ENCODE measurements at places on chromosomes 12 and 14. TPM values are rescaled to one million over a fixed set of nuclear protein-coding genes. Genes with fewer than 3 reads are reported as not detected.

KLHDC2 gene
- 41.2 TPM for total RNA-seq

MYO1H gene
- not detected for total RNA-seq

PKP2 gene
- 6.1 TPM for total RNA-seq

KRT80 gene
- 4.7 TPM for total RNA-seq

RERG gene
- 0.14 TPM for total RNA-seq

RPL41 gene
- total RNA-seq, result 3,847 TPM

GRCh38 chr12:77696183-77696582, 134.5 kb upstream of the NAV3 start:
- DNase-seq, result no peak

DNA sequence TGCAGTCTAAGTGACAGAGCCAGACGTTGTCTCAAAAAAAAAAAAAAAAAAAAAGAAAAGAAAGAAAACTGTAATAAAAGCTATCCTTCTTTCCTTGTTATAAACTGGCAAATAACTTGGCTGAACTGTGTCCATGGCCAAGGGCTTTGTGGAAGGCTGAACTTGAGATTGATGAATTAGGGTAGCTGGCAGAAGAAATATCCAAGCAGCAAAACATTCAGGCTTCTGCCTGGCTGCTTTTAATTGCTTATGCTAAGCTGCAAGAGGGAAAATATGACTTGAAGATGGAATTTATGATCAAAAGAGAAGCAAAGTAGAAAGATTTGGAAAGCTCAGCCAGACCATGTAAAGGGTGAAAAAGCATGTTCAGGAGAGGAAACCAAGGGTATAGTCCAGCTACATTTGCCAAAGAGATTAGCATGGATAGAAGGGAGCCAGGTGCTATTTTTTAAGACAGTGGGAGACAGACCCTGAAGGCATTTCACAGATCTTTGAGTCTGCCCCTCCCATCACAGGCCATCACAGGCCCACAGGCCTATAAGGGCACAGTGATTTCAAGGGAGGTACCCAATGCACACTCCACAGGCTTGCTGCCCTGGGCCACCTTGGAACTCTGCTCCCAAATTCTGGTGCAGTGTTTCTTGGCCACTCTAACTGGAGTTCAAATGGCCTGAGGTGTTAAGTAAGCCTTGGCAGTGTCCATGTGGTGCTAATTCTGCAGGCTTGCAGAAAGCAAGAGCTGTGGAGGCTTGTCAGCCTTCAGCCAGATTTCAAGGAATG, 226.0 kb downstream of the AEBP2 start:
- DNase-seq, result no peak

DNA sequence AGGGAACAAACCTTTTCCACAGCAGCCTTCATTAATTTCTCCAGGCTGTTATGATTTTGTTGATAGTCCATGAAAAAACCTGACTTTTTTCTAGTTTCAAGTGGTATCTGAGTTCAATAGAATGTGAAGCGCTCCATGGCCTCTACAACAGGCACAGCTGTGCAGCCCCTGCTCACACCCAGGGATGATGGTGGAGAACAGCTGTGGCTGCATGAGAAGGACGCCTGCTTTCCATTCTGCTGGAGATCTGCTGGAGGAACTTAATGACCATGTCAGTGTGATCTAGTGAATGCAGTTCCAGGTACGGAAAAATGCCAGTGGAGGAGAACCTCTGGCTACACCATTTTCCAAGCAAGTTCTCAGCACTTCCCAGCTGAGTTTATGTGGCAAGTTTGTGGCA, 80.6 kb downstream of the PIWIL1 start:
- DNase-seq, result no peak

DNA sequence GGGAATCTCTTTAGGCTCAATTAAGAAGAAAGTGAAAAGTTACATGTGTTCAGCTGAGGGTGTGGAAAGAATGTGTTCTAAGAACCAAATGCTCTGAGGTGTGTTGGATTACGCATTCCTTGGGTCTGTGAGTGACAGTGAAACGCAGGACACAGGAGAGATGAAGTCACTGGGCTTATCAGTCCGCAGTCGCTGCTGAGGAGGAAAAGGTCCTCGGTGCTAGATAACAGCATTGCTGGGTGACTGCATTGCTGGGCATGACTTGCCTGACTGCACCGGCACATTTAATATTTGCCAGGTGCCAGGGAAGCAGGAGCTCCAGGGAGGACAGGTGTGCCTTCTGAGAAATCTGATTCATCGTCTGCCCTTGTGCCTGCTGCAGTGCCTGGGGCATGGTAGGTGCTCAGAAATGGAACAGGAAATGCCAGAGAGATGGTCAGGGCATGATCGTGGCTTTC, 64.4 kb upstream of the FZD10 start:
- DNase-seq, result no peak

DNA sequence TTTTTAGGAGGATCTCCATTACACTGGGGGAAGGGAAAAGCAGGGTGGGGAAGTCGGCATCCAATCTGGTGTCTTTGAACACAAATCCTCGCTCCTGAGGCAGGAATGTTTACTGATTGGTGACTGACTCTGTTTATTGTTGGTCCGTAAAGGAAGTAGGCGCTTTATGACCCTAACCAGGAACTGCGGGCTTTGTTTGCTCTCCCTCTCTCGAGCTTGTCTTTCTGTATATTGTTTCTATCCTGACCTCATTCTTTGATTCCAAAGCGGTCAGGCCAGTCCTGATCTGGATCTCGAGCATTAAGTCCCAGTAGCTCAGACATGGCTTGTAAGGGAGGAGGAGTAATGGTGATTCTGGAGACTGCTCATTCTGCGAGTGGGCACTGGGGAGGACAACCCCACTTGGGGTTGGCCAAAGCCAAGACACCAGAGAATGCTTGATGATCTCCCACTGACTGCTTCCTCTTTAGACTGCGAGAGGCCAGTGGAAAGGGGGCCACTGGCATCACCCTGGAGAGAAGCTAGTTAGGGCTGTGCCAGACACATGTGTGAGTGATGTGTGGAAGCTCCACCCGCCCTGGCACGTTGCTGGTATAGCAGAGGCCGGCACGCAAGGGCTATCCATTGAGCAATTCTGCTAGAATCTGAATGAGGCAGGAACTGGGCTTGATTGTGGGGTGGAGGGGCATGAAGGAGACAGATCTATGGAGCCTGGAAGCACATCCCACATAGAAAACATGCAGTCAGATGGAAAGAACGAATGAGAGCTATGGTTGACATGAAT, 194.6 kb downstream of the PAX9 start:
- DNase-seq, result no peak

DNA sequence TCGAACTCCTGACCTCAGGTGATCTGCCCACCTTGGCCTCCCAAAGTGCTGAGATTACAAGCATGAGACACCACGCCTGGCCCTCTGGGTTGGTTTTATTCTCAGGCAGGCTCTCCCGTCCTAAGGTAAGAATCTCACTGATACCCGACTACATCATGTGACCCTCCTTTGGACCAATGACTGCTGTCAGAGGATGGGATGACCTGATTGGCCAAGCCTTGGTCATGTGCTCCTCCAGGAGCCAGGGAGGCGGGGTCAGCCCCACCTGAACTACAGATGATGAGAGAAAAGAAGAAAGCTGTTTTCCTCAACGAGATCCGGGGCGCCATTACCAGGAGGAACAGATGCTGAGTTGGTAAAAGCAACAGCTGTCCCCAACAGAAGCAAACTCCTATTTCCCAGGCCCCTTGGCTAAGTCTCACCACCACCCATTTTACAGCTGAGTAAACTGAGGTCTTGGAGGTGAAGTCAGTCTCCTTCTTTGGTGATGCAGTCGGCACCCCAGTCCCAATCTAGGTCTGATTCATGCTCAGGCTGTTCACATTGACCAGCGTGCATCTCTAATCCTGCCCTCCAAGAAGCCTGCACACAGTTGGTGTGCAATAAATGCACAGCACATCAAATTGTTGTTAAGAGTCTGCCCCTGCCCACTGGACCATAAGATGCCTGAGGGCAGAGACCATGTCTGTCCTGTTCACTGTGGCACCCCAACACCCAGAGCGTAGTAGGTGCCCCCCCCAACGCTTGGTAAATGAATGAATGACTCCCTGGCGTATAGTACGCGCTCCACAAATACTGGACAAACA, 118.8 kb downstream of the SCARB1 start:
- peak; percentile 47 for DNase-seq

GRCh38 chr12:87439990-87440827, 589.0 kb downstream of the C12orf50 start:
- DNase-seq, result peak; percentile 81

- no peak for DNase-seq
Observed at GRCh38 chr12:6730169-6730568, 6.3 kb downstream of the COPS7A start.

All from H4 (cell line).